ENCODE measurements at places on chromosomes 1 and 21.
A peak's percentile ranks its signal among the peaks of the same experiment; 100 is the strongest.

GRCh38 chr1:172162236-172162635 is 258.2 kb upstream of the C1orf105 start:
- DNase-seq = no peak

GRCh38 chr1:50502147-50502546 is 78.9 kb upstream of the DMRTA2 start:
- no peak for DNase-seq

GRCh38 chr1:98792123-98792522 is 130.6 kb downstream of the SNX7 start:
- no peak for DNase-seq

DNA sequence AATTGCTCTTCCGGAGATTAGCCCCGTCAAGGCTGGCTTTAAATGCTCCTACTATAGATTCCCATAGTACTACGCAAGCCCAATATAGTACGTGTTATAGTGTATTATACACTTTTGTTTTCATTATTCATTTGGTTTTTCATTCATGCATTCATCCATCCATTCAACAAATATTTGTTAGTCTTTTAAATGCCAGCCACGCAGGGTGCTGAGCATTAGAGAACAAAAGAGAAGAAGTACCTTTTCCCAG is 513 bp upstream of the RAB3GAP2 start:
- no peak for DNase-seq

- no peak for DNase-seq
Observed at GRCh38 chr21:15850645-15851044, 120.9 kb downstream of the USP25 start.

GRCh38 chr1:172991674-172992400 is 58.9 kb downstream of the TNFSF18 start:
- no peak for DNase-seq

GRCh38 chr1:200042552-200043335 is 15.2 kb downstream of the NR5A2 start:
- no peak for DNase-seq

- no peak for DNase-seq
Observed at GRCh38 chr1:101428562-101428961, 191.7 kb downstream of the S1PR1 start.

- no peak for DNase-seq
Observed at GRCh38 chr1:101377084-101377835, 140.4 kb downstream of the S1PR1 start.

DNA sequence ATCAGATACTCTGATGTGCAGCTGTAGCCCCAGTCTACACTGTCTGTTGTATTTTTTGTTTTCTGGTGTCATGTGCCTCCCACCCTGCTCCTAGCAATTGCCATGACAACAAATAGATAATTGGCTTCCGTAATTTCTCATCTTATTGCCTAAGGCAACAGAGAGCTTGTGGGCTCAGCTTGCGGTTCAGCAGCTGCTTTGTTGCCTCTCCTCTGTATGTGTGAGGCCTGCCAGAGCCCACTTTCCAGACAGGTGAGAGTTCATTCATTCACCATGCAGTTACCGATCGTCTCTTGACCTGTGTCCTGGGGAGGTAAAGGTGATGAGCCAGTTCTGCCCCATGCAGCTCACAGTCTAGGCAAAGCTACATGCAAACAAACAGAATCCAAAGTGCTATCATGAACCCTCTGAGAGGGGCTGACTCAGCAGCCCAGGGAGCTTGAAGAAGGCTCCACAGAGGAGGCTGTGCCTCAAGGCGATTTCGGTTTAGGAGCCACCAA is 11.9 kb downstream of the LGALS8 start:
- peak; percentile 93 for DNase-seq

GRCh38 chr1:44531785-44532566 is 126.9 kb downstream of the RNF220 start:
- DNase-seq = no peak

- no peak for DNase-seq
Observed at GRCh38 chr1:221912230-221912629, 170.3 kb upstream of the DUSP10 start.

- DNase-seq = no peak
Observed at GRCh38 chr21:41868062-41868710, 11.0 kb downstream of the PRDM15 start.

- no peak for DNase-seq
Observed at GRCh38 chr1:107593501-107594209, 371.3 kb downstream of the VAV3 start.

GRCh38 chr1:159023723-159024122 is 14.0 kb downstream of the IFI16 start:
- no peak for DNase-seq

DNA sequence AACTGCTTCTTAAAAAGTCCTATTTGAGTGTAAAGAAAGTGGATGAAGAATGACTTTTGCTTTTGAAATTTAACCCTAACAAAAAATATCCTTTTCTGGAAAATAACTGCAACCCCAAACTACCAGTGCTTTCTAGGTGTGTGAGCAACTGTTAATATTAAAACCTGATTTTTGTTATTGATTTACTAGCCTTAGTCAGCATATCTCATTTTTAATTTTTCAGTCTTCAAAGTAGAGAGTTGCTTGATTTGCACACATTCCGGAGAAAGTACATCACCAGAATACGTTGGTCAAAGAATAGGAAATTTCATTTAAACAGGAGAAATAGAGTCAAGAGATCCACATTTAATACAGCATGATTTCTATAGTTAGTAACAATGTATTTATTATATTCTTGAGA is 141.8 kb upstream of the ADAMTS5 start:
- DNase-seq = no peak

DNA sequence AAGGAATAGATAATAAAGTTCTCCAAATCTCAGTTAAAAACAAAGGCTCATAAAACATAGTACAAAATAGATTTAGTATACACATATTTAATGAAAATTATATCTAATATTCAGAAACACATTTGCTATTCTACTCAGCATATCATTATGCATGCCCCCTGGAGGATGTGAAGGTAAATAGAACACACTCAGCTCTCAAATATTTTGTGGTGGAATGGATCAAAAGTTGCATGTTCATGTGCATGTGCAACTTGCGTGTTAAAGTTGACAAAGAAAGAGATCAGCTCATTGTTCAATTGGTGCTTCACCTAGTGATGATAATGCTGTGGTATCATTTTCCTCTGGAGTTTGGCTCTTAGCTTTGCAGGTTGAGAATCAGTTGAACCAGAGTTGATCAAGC is 4.9 kb upstream of the ZNF644 start:
- DNase-seq = no peak

DNA sequence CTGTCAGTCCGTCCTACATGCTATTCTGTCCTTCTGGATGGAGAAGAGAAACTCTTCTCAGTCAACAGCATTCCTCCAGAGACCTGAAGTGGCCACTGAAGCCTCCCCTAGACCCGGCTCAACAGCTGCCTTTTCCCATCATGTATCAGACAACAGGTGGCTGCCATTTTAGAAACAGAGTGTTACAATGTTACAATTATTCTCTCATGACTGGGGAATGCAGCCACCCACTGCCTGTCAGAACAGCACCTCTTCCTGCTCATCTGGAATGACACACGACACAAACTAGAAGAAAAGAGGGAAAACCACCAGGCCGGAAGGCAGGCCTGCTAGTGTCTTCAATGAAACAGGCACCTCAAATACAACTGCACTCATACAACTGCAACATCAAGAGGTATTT is 105.3 kb downstream of the PGBD5 start:
- DNase-seq = no peak

DNA sequence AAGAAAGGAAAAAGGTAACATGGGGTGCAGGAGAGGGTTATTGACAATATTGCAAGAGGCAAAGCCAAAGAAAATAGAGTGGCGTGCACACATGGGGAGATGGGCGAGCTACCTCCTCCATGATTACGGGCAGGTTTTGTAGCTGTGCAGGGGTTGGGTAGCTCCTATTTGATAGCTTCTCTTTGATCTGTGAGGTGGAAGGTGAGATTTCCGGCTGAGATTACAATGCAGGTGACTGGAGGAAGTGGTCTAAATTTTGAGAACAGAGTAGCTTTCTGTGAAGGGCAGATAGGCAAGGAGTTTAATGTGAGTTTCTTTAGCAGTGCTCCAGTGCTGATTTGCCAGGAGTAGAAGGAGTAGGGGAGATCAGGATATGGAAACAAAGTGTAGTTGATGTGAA is 263.4 kb downstream of the PLA2G4A start:
- DNase-seq = no peak

- DNase-seq = no peak
Observed at GRCh38 chr21:36722370-36723368, 23.8 kb downstream of the SIM2 start.

GRCh38 chr1:96991261-96991660 is 269.7 kb downstream of the PTBP2 start:
- no peak for DNase-seq

DNA sequence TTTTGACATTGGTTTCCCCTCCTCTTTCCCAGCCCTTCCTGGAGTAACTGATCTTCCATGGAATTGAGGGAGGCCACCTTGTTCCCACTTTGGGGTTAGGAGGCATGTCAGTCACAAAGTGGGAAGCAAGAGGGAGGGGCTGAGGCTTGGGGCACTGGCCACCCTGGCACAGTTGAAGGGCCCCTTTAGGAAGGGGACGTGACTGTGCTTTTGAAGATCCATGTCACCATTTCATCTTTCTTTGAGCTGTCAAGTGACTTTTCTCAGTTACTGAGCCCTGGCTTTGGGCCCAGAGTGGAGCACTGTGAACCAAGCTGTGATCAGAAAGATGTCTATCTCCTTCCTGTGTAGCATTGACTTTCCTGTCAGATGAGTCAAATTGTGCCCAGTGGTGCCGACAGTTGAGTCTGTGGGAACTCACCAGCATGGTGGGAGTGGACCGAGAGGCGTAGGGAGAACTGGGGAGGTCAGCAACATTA is 38.5 kb upstream of the TDRD10 start:
- no peak for DNase-seq

- no peak for DNase-seq
Observed at GRCh38 chr21:32207406-32207716, 71.5 kb downstream of the MIS18A start.

- no peak for DNase-seq
Observed at GRCh38 chr1:46488343-46489168, 1.1 kb upstream of the DMBX1 start.

DNA sequence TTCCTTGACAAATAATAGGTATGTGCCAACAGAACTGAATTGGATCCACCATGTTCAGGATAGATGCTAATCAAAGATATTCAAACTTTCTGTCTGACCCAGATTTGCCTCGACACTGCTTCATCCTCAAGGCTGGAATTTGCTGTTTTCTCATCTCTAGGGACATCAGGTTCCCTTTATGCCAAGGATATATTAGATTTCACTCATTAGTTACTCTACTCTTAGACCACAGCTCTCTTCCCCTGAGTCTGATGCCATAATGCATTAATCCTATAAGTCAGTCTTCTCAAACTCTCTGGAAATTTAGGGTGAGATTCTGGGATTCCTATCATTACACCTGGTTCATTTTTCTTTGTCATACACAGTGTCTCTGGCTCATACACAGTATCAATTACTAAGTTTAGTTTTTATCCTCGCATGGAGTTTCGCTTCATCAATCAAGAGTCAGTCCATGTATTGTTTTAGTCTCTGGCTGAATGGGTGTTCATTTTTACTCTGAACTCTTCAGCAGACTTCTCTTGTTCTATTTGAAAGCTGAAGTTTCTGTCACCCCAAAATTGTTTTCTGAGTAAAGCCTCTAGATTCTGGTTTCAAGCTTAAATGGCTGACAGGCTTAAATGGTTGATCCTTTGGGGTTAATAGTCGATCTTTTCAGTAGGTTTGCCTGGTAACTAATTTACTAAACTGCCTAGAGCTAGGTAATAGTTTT is 9.3 kb upstream of the DCAF6 start:
- DNase-seq = no peak

DNA sequence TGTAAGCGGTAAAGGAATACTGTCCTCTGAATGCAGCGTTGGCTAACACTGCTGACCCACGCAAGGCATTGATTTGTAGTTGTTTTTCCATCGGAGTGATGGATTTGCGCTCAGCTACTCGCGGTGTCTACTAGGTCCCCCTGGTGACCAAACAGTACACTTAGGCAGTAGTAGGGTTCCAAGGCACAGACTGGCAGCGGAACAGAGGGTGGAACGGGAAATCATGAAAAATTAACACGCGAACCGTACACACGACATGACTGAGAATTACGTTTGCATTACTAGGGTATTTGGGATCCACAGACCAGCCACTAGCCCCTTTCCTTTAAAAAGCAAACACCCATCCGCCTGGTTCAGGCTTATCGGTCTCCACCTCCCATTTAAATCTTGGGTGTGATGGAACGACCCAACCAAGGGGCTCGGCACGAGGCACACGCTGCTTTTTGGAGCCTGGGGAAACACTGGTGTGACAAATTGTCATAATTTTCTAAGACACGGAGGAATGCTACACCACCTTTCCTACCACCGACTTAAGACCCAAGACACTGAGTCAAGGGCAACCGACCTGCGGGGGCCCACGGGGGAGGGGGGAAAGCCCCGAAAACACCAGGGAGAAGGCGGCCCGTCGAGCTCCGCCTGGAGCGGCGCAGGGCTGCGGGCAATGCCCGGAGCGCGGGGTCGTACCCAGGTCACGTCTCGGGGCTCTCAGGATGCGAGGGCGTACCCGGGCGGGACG is 699 bp downstream of the DIPK1A start:
- DNase-seq = peak; percentile 27

DNA sequence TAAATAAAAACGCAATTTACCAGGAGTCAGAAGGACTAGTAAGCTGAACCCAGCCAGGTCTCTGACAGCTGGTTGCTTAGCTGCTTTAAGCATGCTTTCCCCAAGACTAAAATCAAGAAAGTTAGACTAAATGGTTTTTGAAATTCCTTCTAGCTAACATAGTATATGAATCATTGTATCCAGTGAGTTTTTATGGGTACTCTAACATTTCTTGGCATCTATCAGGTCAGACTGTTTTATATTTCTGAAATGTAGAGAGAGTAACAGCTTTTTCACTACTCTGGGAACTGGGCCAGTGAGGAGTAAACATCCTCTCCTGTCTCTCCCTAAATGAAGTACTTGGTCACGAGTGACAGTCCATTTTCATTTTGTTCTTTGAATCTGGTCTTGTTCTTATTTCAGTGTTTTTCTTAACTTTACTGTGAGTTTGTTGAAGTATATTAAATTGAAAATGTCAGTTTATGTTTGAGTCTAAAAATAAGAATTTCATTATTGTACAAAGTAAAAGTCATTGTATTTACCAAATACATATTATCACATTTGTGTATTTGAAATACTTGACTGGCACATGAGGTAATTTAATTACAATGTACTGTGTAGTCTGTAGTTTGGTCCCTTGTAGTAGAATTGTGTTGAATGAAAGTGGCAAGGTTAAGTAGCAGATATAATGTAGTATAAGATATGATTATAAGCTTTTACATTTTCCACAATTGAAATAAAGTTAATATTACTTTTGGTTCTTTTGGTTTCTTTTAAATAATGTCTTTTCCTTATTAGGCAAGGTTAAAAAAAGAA is 47.6 kb downstream of the PKN2 start:
- DNase-seq = no peak

- no peak for DNase-seq
Observed at GRCh38 chr1:111251570-111251969, 24.1 kb downstream of the CHI3L2 start.

DNA sequence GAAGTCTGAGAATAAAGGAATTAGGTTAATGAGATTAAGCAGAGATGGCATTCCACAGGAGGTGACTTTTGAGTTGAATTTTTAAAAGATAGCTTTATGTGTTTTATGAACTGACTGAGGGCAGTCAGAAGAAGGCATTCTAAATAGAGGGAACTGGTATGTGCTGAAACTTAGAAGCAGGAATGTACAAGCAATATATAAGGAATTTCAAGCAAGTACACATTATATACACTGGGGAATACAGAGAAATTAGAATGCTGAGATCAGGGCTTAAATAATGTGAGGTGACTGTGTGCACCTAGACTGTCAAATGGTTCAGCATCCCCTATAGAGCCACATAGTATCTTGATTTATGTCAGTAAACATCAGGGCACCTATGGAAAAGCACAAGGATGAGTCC is 19.3 kb downstream of the WNT2B start:
- DNase-seq = no peak

- DNase-seq = no peak
Observed at GRCh38 chr1:19454265-19455146, 30.8 kb downstream of the CAPZB start.
